ENCODE measurements at places on chromosomes 7 and 10.

- DNase-seq, result no peak
Observed at GRCh38 chr7:888081-889024, 12.0 kb downstream of the GET4 start.

- DNase-seq, result no peak
Observed at GRCh38 chr10:46998595-46998994, 87.4 kb downstream of the PTPN20 start.

- DNase-seq, result no peak
Observed at GRCh38 chr10:79098596-79099015, 29.8 kb downstream of the ZMIZ1 start.

DNA sequence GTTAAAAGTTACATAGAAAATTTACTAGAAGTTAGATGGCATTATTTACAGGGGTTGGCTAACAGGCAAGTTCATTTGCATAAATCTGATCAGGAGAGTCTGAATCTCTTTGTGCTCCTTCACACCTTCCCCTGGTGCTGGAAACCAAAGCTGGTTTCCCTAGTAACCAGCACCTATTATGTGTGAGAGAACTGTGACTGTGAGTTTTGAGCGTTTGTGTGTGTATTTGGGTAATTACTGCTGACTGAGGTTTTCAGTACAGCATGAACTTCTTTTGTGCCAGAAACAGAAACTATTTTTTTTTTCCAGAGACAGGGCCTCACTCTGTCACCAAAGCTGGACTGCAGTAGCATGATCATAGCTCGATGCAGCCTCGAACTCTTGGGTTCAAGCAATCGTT is 10.3 kb upstream of the IFIT1B start:
- DNase-seq, result no peak

DNA sequence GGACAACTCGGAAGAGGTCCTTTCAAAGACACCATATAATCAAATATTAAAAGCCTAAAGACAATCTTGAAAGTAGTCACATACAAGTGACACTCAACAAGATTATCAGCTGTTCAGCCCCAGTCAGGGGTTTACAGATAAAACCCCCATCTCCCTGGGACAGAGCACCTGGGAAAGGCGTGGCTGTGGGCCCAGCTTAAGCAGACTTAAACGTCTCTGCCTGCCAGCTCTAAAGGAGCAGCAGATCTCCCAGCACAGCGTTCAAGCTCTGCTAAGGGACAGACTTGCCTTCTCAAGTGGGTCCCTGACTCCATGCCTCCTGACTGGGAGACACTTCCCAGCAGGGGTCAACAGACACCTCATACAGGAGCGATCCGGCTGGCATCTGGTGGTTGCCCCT is 18.0 kb downstream of the CDCA7L start:
- no peak for DNase-seq

- DNase-seq, result no peak
Observed at GRCh38 chr7:79272938-79273337, 180.5 kb downstream of the MAGI2 start.

GRCh38 chr10:121889212-121889611 is 38.6 kb downstream of the ATE1 start:
- no peak for DNase-seq

- no peak for DNase-seq
Observed at GRCh38 chr7:49522111-49522510, 251.3 kb upstream of the VWC2 start.

- DNase-seq, result peak; percentile 85
Observed at GRCh38 chr10:131726076-131726880, 174.5 kb upstream of the PPP2R2D start.

- no peak for DNase-seq
Observed at GRCh38 chr7:108308903-108309302, 147.3 kb downstream of the NRCAM start.

DNA sequence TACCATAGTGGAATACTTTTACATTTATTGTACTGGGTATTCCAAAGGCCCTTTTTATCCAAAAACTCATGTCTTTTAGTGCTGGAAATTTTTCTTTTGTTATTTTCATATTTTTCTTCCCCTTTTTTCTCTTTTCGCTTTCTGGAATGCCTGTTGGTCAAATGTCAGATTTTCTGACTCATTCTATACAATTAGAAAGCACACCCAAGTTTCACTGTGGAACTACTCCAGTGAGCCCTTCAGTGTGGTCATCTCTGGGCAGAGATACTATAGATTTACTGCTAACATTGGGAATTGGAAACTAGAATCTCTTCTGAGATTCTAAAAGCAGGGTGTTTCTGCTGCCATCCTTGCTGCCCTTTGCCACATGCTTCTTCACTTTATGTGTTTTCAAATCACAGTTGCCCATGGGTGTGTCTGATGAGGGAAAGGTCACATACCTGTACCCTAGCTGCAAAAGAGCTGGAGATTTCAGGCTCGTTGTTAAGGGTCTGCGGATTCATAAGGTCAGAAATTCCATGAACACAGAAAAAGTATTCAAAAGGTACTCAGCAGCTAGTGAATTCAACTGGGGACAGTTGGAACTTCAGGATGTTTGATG is 5.6 kb upstream of the WASL start:
- DNase-seq, result no peak

DNA sequence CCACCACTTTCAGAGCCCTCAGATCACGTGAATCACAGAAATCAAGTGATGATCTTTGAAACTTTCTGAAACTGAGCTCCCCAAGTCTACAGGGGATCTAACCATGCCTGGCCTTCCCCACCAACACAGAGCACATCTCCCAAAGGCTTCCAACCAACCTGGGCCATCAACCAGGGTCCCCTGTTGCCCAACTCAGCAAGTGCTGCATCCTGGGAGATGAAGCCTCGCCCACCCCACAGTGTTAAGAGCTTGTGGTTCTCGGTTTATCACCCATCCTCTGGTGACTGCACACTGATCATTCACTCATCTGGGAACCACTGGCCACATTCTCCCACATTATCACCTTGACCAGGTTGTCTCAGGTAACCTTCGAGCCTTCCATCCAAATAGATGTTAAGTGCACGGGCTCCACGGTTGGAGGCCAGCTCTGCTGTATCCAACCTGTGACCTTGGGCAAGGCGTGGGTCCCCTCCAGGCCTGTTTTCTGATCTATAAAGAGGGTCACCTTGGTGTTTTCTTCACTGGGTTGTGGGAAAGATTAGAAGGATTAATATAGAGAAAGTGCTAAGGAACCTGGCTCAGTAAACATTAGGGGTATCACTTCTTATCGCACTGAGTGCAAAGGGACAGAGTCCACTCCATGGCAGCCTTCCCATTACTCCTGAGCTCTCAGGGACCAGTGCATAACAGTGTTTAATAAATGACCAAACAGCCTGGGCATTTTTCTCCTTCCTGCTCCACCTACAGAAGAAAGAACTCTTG is 3.6 kb downstream of the ZNF488 start:
- no peak for DNase-seq

DNA sequence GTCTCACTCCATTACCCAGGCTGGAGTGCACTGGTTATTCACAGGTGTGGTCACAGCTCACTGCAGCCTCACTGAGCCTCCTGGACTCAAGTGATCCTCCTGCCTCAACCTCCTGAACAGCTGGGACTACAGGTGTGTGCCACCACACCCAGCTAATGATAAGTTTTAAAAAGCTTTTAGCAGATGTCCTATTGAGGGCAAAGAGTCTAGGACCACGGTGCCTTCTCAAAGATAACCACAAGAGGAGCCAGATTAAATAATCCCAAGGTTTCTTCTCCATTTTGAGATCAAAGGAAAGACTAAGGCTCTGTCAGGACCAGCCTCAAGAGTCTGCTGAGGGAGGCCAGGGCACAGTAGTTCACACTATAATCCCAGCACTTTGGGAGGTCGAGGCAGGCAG is 4.7 kb downstream of the ATP5MF start:
- no peak for DNase-seq

All from ecto neural progenitor cell (in vitro differentiated cells).